ENCODE measurements at places on chromosomes 16 and 17.

GRCh38 chr17:5769593-5770354 is 185.5 kb upstream of the NLRP1 start:
- DNase-seq = no peak

- DNase-seq = no peak
Measured at GRCh38 chr17:335691-336090, 16.9 kb downstream of the RPH3AL start.

GRCh38 chr16:69217433-69217832 is 30.5 kb downstream of the SNTB2 start:
- DNase-seq = no peak

DNA sequence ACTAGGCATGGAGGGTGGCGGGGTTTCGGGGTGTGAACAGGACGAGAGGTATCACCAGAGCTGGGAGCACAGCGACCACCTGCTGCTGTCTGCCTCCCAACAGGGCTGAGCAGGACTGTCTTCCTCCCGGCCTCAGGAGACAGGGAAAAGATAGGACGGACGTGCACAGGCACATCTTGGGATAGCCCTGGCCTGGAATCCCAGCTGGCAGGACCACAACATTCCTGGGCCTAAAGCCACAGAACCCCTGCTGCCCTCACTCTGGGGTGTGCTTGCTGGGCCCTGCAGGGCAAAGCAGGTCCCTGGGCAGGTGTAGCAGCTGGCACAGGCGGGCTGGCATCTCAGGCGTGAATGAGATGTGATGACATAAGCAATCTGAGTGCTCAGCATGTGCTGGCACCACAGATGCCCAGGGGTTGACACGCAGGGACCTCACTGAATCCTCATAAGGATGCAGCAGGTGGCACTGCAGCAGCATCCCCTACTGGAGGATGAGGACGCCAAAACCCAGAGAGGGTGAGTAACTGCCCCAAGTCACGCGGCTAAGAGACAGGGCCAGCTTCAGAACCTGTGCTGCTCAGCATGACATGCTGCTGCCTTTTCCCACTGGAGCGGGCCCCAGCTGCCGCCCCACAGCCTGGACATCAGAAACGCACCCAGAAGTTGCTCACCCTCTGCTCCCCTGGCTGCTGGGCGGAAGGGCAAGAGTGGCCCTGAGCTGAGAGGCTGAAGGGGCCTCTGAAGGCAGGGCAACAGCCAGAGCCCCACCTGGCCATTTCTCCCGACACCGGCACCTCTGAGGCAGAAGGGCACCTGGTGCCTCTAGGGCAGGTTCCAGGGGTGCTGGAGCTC is 7.1 kb downstream of the CORO7 start:
- no peak for DNase-seq

DNA sequence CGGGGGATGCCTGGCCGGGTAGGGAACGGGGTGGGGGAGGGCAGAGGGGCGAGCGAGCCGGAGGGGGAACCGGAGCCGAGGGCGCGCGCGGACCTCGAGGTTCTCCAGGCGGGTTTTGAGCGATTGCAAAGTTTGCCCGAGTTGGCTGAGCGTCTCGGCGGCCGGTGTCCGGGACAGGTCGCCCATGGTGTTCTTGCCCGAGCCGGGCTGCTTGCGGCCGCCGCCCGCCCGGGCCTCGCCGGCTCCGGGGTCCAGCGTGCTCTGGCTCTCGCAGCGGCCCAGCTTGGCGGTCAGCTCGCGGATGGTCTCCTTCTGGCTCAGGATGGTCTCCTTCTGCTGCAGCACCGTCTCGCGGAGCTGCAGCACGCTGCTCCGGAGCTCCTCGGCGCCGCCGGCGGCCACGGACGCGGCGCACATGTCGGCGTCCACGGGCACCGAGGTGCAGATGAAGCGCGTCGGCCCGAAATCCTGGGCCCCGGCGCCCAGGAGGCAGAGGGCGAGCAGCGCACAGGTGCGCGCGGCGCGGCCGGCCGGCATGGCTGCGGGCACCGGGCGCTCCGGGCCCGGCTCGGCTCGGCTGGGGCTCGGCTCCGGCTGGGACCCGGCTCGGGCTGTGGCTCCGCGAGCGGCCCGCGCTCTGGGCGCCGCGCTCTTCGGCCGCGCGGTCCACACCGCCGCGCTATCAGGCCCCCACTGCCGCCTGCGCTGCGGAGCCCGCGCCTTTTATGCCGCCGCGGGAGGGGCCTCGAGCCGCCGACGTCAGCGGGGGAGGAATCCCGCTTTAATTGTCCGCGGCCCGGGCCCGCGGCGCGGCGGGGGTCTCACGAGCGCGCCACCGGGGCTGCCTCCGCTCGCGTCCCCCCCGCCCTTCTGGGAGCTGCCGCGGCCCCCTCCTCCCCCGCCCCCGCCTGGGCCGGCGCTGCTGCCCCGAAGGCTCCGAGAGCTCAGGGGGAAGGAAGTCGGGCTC is at the start of gene NPTX1:
Gene NPTX1, minus strand, starts transcription at position 698 of the 967 bp plus-strand sequence. Its CDS starts 161 bp downstream, at position 537.
- DNase-seq = no peak

GRCh38 chr16:55037046-55037445 is 106.4 kb downstream of the IRX5 start:
- no peak for DNase-seq

DNA sequence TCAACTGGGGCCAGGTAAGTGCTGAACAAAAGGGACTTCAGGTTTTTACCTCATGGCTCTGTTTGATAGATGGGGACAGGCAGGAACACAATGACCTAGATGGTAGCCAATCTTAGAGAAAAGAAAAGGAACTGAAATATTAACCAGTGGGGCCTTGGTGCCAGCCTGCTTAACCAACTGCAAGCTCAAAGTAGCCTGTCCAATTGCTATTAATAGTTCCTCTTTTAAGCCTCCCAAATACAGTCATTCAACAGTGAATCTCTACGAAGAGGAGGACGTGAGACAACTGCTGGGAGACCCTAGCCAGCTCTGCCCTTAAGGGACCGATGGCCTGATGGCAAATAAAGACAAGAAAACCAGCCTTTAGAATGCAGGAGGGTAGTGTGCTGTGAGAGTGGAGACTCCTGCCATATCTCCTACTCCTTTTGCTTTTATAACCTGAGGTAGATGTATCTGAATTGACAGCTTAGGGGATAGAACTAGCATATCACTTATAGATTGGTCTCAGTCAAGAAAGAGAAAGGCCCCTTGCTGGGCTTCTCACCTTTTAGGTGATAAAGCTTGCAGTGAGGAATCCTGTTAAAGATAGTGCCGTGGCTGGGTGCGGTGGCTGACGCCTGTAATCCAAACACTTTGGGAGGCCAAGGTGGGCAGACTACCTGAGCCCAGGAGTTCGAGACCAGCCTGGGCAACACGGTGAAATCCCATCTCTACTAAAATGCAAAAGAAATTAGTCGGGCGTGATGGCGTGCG is 28.3 kb downstream of the ARSG start:
- no peak for DNase-seq

DNA sequence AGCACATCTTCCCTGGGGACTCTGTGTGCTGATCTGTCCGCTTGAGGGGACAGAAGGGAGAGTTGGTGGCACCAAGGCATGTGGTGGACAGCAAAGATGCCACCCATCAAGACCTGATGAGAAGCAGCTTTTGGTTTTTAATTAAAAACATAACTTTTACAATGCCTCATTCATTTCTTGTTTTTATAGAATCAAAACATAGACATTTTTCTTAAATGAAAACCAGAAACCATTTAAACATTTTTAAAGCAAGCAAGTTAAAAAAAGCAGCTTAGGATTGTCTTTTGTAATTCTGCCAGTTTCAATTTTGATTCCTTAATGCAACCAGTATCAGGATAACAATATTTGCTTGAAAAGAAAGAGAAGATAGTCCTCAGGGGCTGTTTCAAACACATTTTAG is 123.7 kb upstream of the AXIN2 start:
- no peak for DNase-seq

- DNase-seq = no peak
Measured at GRCh38 chr16:29702269-29702668, 23.3 kb downstream of the QPRT start.

DNA sequence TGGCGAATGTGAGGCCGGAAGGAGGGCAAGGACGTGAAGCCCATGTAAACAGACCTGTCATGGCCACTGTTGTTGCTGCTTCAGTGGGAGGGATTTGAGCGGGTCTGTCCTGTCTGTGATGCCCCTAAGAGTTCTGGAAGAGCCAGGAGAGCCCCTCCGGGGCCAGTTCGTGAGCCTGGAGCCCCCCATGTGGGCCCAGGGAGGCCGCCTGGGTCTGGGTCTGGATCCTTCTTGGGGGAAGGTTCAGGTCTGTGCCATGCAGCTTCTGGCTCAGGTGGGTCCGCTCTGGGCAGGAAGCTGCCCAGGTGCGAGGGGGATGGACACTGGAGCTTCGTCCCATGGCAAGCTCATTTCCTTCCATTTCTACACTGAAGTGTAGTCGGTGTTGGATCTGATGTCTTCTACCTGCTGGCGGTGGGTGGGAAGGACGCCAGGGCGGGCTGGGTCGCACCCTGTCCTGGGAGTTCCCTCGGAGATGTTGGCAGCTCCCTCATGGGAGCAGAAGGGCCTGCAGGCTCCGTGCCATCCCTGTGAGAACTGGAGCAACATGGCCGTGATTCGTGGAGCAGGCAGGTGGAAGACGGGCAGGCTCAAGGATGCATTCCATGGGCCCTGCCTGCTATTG is 11.2 kb upstream of the WFIKKN1 start:
- no peak for DNase-seq

DNA sequence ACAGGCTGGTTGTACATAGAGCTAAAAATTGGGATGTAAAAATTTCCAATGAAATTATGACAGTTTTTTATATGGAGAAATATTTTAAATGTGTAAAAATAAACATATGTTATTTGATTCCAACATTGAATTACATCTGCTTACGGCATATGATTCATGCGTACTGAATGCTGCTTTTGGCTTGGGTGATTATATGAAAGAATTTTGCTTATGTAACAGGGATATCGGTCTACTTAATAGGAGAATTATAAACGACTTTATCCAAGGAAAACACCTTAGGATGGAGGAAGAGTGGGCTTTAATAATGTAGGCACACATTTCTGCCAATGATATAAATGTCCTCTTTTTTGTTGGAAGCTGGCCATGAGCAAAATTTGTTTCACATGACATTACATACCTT is 197.3 kb upstream of the GOT2 start:
- no peak for DNase-seq

GRCh38 chr17:79933863-79934652 is 94.8 kb upstream of the CBX4 start:
- no peak for DNase-seq

- DNase-seq = no peak
Measured at GRCh38 chr17:37506678-37507077, 17.0 kb downstream of the DUSP14 start.

DNA sequence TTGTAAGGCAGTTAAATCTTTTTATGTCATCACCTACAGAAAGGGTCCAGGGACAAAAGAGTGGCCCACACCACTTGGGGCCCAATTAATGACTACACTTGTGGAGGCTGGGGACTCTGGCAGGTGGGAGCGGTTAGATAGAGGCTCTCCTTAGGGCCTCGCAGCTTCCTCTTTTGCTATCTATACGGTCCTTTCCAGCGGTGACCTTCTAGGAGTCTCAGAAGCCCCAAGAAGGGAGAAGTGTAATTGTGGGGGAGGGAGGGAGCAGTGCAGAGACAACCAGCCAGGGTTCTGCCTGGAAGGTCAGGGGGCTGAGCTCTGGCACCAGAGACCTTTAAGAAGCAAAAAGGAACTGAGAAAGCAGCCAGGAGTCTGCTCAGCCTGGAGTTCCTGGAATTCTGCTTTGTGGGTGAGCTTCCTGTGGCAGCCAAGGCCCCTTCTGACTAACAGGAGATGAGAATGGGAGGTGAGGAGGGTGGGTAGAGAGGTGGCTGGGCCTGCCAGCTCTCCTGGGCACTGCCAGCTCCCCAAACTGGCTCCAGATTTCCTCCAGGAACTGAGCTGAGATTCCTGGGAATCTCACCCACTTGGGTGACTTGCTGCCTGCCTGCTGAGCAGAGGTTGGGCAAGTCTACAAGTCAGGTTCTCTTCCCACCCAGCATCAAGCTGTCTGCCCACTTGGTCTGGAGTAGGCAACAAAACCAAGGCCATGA is 16.3 kb upstream of the MAP3K14 start:
- DNase-seq = no peak

- DNase-seq = no peak
Measured at GRCh38 chr16:10016752-10017151, 165.5 kb downstream of the GRIN2A start.

DNA sequence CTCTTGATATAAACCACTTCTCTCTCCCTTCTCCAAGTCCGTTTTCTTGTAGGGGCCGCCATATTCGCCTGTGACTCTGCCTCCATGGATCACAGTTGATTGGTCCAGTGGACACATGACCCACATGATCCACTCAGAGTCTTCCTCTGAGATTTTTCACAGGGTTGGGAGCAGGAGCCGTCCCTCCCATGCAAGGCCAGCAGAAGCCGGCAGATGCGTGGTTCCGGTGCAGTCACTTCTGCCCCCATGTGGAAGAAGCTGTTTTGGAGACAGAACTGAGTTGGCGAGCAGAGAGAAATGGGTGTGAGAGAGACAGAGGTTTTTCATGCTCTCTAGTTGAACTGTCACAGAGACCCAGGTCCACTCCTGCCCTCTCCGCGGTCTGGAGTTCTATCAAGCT is 83.3 kb downstream of the C16orf95 start:
- DNase-seq = no peak

GRCh38 chr17:72692676-72693075 is 399.8 kb downstream of the SLC39A11 start:
- no peak for DNase-seq

- no peak for DNase-seq
Measured at GRCh38 chr17:57941384-57942370, 13.5 kb downstream of the CUEDC1 start.

GRCh38 chr16:51839727-51840462 is 688.8 kb upstream of the SALL1 start:
- no peak for DNase-seq

GRCh38 chr17:4004517-4005295 is 40.5 kb upstream of the ATP2A3 start:
- peak; percentile 47 for DNase-seq

DNA sequence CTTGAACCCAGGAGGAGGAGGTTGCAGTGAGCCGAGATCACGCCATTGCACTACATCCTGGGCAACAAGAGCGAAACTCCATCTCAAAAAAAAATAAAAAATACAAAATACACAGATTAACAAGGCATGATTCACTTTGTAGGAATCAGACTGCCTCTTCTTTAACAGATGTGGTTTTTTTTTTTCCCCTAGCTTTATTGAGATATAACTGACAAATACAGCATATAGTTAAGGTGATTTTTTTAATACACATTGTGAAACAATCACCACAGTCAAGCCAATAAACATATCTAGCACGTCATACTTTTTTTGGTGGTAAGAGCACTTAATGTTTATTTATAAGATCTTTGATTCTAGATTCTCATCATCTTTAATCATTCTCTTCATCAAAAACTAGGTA is 87.8 kb downstream of the SPAG9 start:
- DNase-seq = no peak

GRCh38 chr16:3458852-3459361 is 15.4 kb downstream of the NAA60 start:
- no peak for DNase-seq

DNA sequence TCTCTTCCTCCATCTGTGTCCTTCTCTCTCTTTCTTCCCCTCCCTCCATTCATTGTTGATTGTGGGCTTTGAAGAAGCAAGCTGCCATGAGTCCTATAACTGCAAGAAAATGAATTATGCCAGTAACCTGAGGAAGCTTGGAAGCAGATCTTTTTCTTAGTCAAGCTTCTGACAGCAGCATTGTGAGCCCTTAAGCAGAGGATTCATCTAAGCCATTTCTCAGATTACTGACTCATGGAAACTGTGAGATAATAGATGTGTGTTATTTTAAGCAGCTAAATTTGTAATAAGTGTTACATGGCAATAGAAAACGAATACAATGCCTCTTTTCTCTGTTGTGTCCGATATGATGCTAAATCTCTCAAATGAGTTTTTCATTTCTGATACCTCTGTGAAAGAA is 1109.7 kb downstream of the CDH11 start:
- DNase-seq = no peak
